ENCODE measurements at places on chromosomes 2 and 18.

DNA sequence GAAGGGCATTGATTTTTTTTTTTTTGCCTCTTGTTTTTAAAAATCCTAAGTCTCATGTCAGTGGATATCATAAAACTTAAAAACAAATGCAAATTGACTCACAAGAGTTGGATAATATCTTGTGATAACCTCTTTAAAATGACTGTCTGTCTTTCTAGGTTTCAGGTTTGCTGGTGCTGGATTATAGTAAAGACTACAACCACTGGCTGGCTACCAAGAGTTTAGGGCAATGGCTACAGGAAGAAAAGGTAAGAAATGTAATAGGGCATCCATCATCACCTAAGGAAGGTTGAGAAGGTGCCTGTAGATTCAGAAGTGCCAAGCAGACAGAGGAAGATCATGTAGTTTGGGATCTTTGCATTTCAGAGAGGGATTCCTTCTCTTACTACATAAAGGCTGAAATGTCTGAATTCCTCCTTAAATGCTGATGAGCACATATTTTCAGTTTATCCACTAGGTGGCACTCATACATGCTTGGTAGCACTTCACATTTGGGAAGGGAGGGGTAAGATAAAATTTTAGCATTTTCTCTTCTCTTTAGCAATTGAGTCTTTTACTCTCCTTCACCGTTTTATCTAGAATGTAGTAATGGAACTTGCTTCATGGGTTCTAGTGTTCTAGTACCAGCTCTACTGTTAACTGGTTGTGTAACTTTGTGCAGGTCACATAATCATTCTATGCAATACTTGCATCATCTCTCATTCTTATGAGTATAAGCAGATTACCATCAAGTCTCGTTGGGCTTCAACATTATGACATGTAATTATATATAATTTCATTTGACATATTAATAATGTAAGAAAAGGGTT, 21.1 kb downstream of the CPS1 start:
- H3K4me1 ChIP-seq, result no peaks in the 10 kb centered on the region
- H3K4me3 ChIP-seq, result no peak overlapping the region
- no peaks in the 10 kb centered on the region for H3K36me3 ChIP-seq
- H3K27me3 ChIP-seq, result no peaks in the 10 kb centered on the region
- no peak overlapping the region for H3K27ac ChIP-seq

GRCh38 chr2:9313443-9313842, 106.8 kb downstream of the ASAP2 start:
- no peak overlapping the region for H3K4me3 ChIP-seq
- no peak overlapping the region for H3K27ac ChIP-seq
- peaks cover 35% of the 10 kb centered on the region for H3K4me1 ChIP-seq

GRCh38 chr2:54560146-54560881, 104.2 kb downstream of the SPTBN1 start:
- H3K27ac ChIP-seq, result peak overlapping the region; percentile 81
- peak overlapping the region; percentile 46 for H3K4me3 ChIP-seq
- no peaks in the 10 kb centered on the region for H3K27me3 ChIP-seq

DNA sequence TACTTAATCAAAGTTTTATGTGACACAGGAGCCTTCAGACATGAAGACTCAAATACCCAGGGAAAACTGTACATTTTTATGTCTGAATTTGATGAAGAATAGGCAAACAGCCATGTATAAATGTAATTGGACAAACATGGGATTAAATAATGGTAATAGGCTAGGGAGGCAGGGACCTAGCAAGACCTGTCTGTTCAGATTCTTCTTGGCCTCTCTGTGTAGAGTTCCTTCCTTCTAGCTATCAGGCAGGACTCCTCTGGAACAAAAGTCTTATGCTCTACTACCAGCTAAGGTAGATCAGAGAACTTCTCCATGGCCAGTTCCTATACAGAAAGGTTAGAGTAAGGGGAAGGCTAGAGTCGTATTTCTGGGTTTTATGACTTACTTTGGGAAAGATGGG, 9.5 kb upstream of the PARD3B start:
- H3K36me3 ChIP-seq, result no peaks in the 10 kb centered on the region
- no peaks in the 10 kb centered on the region for H3K4me1 ChIP-seq
- H3K4me3 ChIP-seq, result no peak overlapping the region

DNA sequence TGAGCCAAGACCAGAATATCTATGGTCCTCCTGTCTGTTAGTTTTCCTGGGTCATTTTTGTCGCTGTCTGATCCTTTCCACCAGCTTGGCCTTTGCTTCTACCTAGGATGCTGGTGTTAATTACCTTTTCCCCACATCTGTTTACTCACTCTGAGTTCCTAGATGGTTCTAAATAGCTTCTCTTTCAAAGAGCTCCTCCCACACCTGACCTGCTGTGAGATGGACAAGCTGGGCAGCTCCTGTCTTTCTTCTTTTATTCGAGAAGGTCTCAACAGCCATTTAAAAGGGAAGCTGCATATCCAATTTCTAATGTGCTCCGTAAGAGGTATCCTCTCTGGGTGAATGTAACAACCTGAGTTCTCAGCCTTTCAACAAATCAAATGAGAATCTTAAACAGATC, 156.2 kb downstream of the HRH4 start:
- no peak for DNase-seq
- H3K4me1 ChIP-seq, result no peaks in the 10 kb centered on the region
- H3K4me3 ChIP-seq, result no peak overlapping the region

- no peak overlapping the region for H3K27ac ChIP-seq
- H3K36me3 ChIP-seq, result no peaks in the 10 kb centered on the region
- H3K4me3 ChIP-seq, result no peak overlapping the region
- DNase-seq, result no peak
- H3K4me1 ChIP-seq, result peaks cover 28% of the 10 kb centered on the region
Measured at GRCh38 chr2:231965102-231965501, 3.6 kb downstream of the DIS3L2 start.

Measured in heart right ventricle (tissue), 16 donors.